Activated CD4-positive, CD25-positive, alpha-beta regulatory T cell treated with anti-CD3 and anti-CD28 coated beads, Interleukin-2, amount 50 U/mL, for 72 hours (primary cell): ENCODE measurements at places on chromosomes 4 and X.
A peak's percentile ranks its signal among the peaks of the same experiment; 100 is the strongest.

GRCh38 chr4:8847764-8848163 is 23.9 kb downstream of the HMX1 start:
- DNase-seq = no peak

DNA sequence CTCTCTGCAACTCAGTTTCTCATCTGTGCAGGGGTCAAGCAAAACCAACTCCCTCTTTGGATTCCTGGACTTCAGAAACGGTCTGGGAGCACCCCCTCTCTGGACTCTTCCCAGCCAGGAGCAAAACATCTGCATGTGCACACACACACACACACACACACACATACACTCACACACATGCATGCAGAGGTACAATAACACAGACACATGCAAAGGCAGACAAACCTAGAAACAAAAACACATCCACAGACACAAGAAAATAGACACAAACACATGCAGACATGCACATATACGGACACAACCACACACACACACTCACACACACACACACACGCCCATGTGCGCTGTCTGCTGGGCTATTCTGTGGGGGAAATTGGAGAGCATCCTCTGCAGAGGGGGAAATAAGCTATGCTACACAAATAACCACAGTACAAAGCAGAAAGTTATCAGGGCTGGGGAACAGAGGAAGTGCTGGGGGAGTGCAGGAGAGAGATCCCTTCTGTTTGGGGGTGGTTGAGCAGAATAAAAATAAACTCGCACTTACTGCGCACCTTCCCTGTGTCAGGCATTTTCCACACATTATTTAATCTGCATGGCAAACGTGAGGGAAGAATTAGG is 19.9 kb downstream of the IQSEC2 start:
- no peak for DNase-seq

DNA sequence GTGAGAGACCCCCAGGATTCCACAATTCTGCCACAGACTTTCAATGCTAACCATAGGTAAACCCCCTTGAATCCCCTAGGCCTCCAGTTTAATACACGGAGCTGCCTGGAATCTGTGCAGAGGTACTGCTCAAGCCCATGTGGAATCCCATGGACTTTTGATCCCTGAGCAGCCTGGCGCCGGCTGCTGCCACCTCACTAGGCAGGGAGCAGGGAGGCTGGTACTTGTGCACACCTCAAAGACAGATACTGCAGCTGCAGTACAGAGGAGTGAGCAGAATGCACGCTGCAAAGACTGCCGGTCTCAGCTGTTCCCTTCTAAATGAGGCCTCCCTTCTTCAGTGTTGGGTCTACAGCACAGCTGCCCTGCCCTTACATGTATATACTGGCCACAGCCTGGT is 79.4 kb downstream of the RPS6KA6 start:
- DNase-seq = no peak

GRCh38 chr4:119683518-119683917 is 54.9 kb upstream of the PDE5A start:
- no peak for DNase-seq

DNA sequence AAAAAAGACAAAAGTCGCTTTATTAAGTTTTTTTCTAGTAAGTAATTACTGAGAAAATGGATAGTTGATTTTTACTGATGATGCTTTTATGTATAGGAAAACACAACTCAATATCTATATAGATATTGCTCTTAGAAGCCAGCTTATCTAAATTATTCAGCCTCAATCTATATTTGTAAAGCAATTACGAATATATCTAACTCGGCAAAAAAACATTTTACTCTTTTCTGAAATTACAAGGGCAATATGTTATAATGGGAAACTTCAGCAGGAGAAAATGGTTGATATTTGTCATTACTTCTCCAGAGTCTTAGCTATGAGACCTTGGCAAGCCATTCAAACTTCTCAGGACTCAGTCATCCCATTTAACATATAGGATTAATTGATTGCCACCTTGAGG is 228.5 kb downstream of the SLC7A11 start:
- DNase-seq = no peak

GRCh38 chr4:93157986-93158385 is 670.6 kb upstream of the ATOH1 start:
- DNase-seq = no peak

- DNase-seq = no peak
These were observed 669.6 kb upstream of the PCDH10 start for GRCh38 chr4:132479543-132479942.

DNA sequence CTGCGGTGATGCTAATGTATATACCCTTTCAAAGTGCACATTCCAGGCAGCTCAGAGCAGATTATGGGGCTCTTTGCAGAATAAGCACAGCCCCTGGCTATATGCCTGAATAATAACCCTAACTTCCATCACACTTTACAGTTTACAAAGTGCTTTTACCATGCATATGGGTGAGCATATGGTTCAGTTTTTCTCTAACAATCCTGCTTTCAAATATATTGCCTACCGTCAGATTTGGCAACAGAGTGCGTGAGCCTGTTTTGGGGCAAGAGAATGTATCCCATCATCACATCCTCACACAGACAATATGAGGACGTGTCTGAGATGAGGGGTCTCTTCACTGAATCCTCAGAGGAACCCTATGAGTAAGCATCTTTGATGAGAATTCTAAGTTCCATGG is 162.8 kb upstream of the VCX start:
- DNase-seq = no peak

DNA sequence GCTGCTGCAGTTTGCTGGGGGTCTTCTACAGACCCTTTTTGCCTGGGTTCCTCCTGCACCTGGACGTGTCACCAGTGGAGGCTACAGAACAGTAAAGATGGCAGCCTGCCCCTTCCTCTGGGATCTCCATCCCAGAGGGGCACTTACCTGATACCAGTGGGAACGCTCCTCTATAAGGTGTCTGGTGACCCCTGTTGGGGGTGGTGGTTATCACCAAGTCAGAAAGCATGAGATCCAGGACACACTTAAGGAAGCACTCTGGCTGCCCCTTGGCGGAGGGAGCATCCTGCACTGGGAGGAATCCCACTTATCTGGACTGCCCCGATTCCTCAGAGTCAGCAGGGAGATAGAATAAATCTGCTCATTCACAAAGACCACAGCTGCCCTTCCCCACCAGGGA is 218.9 kb upstream of the GALNTL6 start:
- no peak for DNase-seq

DNA sequence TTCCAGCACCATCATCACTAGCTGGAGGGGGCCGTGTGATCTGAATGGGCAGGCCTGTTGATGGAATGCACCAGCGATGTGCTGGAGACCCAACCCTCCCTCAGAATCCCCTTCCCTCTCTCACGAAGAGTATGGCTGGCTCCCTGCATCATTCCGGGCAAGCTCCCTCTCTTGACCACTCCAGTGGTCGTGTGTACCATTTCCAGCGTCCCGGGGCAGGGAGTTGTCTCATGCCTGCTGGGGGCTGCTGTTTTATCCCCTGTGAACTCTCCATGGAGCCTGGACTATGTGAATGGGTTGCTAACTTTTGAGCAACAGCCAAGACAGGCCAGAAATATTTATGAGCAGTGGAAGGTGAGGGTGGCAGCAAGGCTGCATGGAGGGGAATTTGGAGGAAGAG is 8.1 kb downstream of the CSAG1 start:
- no peak for DNase-seq

DNA sequence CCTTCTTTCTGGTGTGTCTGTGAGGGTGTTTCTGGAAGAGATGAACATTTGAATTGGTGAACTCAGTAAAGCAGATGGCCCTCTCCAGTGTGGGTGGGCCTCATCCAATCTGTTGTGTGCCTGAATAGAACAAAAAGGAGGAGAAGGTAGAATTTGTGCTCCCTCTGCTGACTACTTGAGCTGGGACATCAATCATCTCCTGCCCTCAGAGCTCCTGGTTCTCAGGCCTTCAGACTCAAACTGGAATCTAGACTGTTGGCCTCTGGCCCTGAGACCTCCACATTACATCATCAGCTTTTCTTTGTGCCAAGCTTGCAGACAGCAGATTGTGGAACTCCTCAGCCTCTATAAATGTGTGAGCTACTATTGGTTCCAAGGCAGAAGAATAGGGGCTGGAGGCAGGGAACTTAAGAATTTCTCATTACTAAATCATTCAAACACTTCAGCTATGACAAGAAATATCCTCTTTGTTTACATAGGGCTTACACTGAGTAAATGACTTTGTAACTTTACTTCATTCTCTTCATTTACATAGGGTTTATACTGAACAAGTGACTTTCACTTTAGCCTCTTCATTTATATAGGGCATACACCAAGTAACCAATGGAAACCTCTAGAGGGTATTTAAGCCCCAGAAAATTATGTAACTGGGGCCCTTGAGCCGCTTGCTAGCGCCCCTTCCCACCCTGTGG is 86.9 kb upstream of the NWD2 start:
- no peak for DNase-seq

DNA sequence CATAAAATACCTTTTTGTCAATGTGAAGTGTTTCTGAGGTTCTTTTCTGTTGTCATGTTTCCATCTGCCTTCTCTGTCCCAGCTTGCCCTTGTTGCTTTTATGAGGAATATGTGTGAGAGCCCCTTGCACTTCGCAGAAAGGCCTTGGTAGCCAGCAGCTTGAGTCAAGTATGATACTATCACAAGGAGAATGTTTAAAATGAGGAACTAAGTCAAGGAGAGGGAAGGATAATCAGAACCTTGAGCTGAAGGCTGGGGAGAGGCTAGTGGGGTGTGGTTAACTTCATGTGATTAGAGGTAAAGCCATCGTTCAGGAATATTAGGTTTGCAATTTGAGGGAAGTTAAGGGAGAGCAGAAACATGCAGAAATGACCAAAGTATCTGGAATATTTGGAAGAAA is 12.7 kb downstream of the PGK1 start:
- DNase-seq = no peak

- no peak for DNase-seq
These were observed 106.3 kb downstream of the SORCS2 start for GRCh38 chr4:7298619-7299009.

GRCh38 chr4:2936773-2937145 is 26.4 kb downstream of the NOP14 start:
- peak; percentile 58 for DNase-seq

- DNase-seq = no peak
These were observed 2164.8 kb upstream of the AGA start for GRCh38 chr4:179607003-179607402.

- no peak for DNase-seq
These were observed 40.8 kb downstream of the CLNK start for GRCh38 chr4:10643600-10644425.

DNA sequence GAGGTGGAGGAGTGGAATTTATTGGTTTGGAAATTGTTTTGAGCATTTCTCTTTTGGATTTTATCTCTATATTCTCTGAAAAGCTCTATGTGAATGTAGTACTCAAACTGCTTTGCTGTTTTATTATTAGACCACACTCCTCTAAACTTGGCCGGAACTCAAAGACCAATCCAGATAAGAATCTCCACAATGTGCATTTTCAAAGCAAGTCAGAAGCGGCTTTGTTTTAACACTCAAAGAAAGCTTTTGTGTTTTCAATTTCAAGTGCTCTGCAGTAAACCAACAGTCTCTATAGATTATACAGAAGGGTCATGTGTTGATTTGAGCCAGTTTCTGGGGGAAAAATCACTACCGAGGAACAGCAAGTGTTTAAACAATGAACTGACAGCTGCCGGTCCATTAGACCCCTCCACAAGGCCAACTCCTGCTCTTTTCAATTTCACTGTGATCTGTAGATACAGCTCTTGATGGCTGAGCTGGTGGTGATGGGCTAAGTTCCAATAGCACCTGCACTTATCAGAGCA is 79.4 kb downstream of the FTHL17 start:
- no peak for DNase-seq

- DNase-seq = no peak
These were observed 143.2 kb upstream of the DCAF8L1 start for GRCh38 chrX:28124416-28124815.

GRCh38 chr4:182192511-182193181 is 50.6 kb upstream of the TENM3 start:
- DNase-seq = no peak

DNA sequence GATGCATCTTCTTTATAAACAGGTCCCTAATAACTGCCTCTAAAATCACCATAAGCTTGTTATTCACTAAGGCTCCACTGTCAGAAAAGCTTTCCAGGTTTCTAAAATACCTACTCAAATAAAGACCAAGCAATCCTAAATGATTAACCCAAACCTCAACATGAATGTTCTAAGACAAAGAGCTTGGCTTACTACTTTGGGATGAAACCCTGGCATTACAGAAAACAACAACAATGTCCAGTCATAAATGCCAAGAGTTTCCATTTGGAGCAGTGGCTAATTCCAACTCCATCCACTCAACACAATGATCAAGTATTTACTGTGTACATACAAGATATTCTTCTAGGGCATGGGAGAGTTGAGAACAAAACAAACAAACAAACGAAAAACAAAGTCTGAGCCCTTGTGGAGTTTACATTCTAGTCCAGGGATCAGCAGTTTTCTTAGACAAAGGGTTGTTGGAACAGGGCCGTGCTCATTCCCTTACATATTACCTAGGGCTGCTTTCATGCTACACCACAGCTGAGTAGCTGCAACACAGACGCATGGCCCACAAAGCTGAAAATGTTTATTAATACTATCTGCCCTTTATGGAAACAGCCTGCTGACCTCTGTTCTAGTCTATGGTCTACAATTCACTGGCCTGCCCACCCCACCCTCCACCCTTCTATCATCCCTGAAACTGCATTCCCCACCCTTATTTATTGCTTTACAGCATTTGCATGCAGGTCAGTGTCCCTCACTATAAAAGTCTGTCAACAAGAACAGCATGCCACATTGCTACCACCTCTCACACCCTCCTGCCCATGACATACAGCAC is 23.7 kb downstream of the ABCG2 start:
- no peak for DNase-seq

DNA sequence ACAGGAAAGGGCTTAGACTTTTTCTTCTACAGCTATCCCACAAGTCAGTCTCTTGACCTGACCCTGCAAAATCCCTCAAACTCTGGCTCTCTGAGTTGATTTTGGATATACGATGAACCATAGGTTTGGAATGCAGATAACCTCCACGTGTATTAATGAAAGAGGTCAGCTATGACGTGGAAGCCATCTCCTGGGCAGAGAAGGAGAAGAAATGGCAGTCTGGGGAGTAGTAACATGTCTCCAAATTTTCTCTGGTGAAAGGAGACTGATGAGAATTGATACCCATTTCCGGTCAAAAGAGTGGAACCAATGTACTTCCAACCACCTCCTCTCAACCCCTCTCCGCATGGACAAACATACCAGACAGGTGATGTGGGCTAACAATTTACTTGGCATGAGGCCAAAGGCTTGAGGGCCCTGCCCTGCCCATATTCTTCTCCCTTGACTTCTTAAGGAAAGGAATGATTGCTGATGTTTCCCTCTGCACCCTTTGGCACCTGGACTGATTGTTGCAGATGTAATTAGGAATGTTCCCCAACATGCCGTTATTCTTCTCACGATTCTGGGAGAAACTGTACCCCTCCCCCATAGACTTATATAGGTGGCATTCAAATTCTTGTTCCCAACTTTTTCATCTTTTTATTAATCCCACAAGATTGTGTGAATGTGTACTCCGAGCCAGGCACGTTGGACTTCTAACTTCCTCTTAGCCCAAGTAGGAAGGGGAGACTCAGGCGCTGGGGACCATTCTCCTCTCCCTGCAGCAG is 580 bp upstream of the PLS3 start:
- no peak for DNase-seq
